ENCODE measurements at places on chromosomes 1 and 21.

DNA sequence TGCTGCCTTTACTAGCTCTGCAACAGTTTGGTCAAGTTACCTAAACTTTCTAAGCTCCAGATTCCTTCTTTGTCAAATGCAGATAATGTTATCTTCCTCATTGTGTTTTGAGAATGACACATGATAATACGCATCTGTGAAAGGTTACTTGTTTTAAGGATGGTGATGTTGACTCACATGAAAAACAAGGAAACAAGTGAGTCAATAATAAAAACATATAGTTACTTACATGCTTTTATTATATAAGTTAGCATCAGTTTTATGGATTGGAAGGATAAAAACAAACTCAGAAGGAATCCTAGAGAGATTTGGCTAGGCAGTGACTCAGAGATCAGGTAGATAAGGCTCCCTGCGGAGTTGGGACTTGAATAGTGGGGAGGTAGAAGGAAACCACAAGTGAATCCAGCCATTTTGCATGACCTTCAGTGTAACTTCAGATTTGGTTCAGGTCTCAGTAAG lies 144.6 kb downstream of the LMO4 start:
- no peak for DNase-seq

DNA sequence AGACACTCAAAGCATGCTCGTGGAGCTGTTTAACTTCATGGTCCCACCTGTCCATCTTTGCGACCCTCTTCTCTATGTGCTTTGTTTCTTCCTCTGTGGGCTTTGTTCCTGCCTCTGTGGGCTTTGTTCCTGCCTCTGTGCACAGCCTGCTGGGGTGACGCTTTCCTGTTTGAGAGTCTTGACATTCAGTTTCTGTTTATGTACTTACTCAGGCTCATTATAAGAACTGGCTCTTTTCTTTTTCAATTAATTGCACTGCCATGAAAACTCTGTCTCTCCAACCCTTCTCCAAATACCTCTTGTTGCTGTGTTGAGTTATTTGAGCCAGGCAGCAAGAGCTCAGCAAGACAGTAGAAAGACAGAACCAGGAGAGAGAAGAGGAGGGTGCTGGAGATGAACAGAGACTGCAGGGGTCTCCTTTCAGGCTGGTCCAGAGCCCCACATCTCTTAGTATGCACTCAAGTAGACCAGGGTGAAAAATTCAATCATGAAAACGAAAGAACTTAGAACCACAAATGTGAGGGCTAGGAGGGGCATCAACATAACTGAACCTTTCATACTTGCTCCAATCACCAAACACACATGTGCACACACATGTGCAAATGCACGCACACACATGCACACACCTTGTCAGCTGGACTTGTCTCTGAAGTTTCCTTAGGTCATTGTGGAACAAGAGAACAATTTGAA lies 88.3 kb upstream of the SGIP1 start:
- DNase-seq: peak; percentile 17

DNA sequence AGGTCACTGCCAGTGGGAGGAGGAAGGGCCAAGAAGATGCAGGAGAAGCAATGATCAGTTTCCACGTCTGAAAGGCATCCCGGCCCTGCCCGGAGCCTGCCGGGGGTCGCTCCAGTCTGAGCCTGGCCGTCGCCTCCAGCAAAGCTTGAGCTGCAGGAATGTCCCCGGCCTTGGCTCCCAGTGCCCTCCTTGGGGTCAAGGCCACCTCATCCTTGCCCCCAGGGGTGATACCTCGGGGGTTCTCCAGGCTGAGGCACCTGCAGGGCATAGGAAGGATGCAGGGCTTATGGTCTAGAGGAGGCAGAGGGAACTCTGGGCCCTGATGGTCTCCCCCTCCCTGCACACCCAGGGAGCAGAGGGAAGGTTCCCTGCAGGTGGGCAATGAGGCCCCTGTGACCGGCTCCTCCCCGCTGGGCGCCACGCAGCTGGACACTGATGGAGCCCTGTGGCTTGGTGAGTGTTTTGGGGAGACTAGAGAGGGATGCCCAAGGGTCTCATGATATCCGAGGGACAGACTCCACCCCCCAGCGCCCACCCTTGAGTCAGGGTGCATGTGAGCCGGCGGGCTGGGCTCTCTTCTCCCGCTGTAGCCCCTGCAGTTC lies 19.9 kb downstream of the RNF223 start:
- DNase-seq: no peak

GRCh38 chr21:27759091-27759659 lies 792.3 kb upstream of the ADAMTS5 start:
- DNase-seq: no peak

GRCh38 chr1:17208546-17208945 lies 3.6 kb downstream of the PADI1 start:
- no peak for DNase-seq

- no peak for DNase-seq
Measured at GRCh38 chr1:154142358-154142757, 12.5 kb downstream of the NUP210L start.

- no peak for DNase-seq
Measured at GRCh38 chr1:205287076-205287475, 34.5 kb downstream of the NUAK2 start.

DNA sequence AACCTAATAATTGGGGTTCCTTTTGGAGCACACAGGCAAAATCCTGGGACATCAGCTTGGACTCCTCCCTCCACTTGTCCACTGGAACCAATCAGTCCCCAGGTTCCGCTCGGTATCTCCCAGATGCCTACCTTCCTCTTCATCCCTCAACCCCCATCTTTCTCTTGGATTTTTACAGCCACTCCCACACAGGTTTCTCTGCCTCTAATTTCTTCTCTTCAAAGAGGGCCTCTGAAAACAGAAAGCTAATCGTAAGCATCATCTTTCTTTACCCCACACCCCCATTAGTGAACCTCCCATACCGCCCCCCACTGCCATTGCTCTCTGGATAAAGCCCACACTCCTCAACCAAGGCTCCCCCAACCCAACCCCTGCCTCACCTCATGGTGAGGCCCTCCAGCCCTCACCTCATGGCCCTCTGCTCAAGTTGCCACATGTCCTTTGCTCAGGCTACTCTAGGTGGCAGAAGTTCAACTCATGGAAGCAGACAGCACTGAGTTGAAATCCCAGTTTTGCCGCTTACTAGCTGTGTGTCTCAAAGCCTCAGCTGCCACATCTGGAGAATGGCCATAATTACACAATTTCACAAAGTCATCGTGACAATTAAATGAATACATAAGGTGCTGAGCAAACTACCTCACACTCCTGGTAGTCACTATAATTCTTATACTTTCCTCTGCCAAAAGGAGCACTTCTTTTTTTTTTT lies 18.1 kb upstream of the WASF2 start:
- no peak for DNase-seq

GRCh38 chr1:151862604-151863003 lies 9.1 kb upstream of the THEM5 start:
- DNase-seq: no peak

DNA sequence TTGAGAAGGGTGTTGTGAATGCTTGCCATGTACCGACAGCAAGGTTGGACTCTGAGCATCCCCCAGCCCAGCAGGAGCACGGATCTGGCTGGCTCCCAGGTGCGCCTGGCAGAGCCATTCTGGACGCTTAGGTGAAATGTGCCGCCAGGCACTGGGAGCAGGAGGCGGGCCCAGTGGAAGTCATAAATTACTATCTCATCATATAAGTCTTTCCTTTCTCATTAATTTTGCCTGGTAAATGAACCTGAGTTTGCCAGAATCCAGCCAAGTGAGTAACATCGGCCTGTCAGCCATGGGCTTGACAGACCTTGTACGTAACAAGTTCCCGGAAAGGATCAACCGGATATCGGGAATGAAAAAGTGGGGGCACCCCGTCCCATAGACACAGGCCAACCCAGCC lies 179.5 kb upstream of the ARHGEF16 start:
- no peak for DNase-seq

GRCh38 chr1:170521818-170522217 lies 10.1 kb upstream of the GORAB start:
- no peak for DNase-seq

GRCh38 chr21:39445321-39446269 lies at the start of gene LCA5L:
Gene LCA5L (minus strand): TSS chr21:39445778. CDS start chr21:39428493, 17,285 bp downstream.
- DNase-seq: peak; percentile 78

- no peak for DNase-seq
Measured at GRCh38 chr1:55280731-55281130, 65.6 kb upstream of the USP24 start.

- no peak for DNase-seq
Measured at GRCh38 chr1:85577419-85578320, 2.9 kb upstream of the CCN1 start.

GRCh38 chr1:116425987-116426386 lies 52.9 kb downstream of the ATP1A1 start:
- DNase-seq: no peak

DNA sequence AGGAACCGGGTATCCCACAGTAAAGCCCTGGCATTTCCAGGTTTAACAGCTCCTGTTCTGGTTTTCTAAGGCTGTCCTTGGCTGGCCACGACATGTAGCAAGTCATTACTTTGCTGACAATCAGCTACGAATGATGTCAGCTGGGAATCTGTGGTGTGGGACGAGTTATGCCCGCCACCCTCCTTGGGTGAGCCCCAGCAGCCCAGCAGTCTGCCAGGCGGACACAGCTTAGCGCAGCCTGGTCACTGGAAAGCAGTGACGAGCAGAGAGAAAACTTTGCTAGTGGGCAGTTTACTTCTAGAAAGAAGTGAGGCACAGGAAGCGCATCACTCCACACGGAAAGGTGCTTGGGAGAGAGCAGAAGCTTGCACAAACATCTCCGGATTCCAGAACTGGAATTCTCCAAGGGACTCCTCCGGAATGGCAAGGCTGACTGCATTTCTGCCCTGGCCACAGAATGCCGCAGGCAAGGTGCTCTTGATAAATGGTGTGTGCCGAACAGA lies 15.5 kb upstream of the ZNF436 start:
- DNase-seq: no peak

DNA sequence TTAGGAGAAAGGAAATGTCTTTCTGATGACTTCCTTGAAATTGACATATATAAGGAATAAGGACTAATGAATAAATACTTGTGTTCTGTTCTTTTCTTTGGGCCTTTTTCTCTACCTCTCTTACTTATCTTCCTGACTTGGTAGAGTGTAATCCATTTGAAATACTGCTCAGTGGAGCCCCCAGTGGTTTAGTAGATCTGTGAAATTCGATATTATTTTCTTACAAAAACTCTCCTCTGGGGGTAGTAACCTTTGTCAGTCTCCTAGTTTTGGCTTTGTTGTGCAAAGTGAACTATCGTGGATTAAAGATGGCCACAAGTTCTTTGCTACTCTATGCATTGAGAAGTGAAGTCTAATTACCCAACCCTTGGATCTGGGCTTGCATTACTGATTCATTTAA lies 48.8 kb downstream of the DUSP10 start:
- DNase-seq: no peak

Data from activated CD4-positive, CD25-positive, alpha-beta regulatory T cell (primary cell).